Activated CD4-positive, alpha-beta T cell treated with anti-CD3 and anti-CD28 coated beads, Interleukin-2, amount 50 U/mL, for 4 hours (primary cell): ENCODE measurements at places on chromosomes 5 and 9.

DNA sequence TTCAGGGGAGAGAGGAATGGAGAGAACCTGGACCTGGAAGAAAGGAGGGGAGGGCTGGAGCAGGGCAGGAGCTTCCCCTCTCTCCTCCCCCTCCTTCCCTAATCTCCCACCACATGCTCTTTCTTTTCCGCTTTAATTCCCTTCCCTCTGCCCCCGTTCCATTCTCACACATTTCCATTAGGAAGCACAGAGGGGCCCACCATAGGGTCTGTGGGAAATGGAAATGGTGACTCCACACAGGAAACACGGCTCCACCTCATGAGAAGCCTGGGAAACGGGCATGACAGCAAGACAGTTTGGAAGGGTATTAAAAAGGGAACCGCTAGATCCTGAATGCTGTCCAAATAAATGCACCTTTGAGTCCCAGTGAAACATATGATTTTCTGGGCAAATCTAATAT is 64.9 kb upstream of the ENTREP1 start:
- DNase-seq, result no peak

- DNase-seq, result no peak
These were observed 183.3 kb downstream of the MED10 start for GRCh38 chr5:6194906-6195612.

DNA sequence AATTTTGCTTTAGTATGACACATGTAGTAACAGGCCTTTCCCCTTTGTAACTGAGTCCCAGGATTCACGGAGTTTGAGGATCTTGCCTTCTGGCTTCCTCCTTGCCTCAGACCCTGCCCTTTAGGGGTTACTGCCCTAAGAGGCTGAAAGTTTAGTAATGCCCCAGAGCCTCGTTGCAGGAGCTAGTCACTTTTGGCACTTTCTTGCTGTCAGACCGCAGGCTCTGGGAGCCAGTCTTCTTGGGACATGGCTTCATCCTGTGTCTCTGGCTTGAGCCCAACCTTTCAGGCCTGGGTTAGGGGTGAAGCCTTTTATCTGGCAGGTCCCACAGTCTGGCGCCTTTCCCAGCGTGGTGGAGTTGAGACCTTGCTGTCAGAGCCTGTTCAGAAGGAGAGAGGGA is 185.6 kb upstream of the DMRT1 start:
- DNase-seq, result no peak

DNA sequence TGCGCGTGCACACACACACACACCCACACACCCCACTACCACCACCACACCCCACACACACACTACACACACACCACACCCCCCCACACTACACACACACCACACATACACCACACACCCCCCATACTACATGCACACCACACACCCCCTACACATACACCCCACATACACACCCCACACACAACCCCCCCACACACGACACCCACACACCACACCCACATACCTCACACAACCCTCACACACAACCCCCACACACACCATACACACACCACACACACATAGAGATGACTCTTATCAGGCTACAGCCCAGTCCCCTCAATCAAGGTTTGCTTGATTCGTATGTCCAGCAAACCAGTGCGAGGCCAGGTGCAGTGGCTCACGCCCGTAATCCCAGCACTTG is 25.7 kb downstream of the SLC46A2 start:
- no peak for DNase-seq

- DNase-seq, result no peak
These were observed 1.6 kb downstream of the ACSL6 start for GRCh38 chr5:132009706-132010405.

DNA sequence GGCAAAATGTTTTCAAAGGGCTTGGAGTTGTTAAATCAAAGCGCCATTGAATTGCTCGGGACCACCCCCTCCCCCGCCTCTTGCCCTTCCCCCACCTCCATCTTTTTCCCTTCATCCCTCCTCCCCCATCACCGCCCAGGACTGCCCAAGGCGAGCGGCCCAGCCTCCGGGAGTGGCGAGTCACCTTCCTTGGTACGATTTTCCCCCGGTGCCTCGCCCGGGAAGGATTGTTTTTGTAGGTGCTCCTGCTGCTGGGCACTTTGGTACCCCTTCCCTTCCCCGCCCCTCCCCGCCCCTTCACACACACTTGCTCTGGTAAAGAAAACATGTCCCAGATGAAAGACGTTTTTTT is 61.2 kb downstream of the TMEM174 start:
- DNase-seq, result no peak

- DNase-seq, result no peak
These were observed 33.9 kb upstream of the TRIO start for GRCh38 chr5:14109041-14109747.

GRCh38 chr5:98921947-98922505 is 6.8 kb downstream of the CHD1 start:
- DNase-seq, result no peak

GRCh38 chr5:158718738-158719505 is 380.8 kb downstream of the EBF1 start:
- no peak for DNase-seq

DNA sequence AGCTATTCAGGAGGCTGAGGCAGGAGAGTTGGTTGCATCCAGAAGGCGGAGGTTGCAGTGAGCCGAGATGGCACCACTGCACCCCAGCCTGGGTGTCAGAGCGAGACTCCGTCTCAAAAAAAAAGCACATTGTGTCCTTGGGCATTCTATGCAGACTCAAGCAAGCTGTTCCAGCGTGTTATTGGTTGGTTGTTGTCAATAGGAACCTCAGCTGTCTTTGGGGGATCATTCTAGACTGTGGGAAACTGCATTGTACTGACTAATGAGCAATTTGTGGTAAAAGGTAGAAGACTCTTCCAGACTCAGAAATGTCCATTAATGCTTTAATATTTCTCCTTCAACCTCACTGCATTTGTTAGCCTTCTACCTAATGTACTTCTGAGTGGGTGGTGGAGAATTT is 379.5 kb upstream of the GRAMD2B start:
- no peak for DNase-seq

DNA sequence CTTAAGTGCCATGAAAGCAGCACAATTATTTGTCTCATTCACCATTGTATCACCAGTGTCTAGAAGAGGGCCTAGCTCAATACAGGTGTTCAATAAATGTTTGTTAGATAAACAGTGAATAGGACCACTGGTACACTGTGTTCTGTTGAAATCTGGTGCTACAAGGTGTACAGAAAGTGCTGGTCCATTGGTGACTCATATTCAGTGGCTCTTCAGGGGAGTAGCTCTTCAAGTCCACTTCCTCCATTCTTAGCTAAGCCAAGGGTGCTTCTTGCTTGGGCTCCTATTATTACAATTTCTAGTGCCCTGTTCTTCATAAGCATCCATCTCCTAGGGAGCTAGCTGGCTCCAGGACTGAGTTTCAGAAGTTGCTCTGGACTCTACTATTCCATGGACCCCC is 6.4 kb upstream of the FCHO2 start:
- DNase-seq, result no peak

GRCh38 chr5:96565582-96566265 is 96.5 kb upstream of the CAST start:
- DNase-seq, result no peak

GRCh38 chr9:136854113-136854841 is 2.1 kb downstream of the MAMDC4 start:
- DNase-seq, result no peak

GRCh38 chr9:33785914-33786313 is 9.4 kb upstream of the PRSS3 start:
- DNase-seq, result no peak

DNA sequence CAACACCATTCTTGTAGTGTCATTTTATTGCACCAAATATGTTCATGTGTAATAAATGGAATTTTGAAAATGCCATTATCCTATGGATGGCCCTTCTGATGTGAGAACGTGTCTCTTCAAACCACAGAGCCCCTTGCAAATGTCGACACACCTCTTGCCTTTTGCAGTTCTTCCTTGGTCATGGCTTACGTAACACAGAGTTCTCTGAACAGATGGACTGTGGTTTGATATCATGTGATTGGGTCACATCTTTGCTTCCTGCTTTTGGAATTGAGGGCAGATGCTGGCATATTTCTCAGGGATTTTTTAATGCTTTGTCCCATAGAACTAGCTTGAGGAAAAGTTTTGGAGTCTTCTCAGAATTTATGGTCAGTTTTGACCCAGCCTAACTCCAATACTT is 4.6 kb downstream of the TGFBR1 start:
- no peak for DNase-seq

DNA sequence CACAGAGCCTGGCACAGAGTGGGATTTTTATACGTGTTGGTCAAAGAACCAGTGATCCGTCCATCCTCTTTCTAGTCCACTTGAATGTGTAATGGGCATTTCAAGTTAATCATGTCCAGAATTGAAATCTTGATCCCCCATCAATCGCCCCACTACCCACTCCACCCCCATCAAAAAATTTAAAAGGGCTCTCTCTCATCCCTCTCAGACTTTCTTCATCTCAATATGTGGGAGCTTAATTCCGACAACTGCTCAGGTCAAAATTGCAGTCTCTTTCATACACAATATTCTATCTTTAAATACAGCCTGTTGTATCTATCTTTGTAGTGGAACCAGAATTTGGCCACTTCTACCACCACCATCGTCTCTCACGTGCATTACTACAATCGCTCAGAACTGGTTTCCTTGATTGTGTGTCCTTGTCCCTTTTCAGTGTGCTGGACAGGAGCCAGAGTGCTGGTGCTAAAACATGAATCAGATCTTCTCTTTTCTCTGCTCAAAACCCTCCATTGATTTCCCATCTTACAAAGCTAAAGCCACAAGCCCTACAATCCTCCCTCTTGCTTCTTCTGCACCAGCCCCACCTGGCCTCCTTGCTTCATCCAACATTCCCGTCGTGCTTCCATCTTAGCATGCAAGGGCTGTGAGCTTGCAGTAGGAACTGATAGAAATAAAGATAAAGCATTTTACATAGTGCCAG is 786 bp upstream of the KIF3A start:
- no peak for DNase-seq

DNA sequence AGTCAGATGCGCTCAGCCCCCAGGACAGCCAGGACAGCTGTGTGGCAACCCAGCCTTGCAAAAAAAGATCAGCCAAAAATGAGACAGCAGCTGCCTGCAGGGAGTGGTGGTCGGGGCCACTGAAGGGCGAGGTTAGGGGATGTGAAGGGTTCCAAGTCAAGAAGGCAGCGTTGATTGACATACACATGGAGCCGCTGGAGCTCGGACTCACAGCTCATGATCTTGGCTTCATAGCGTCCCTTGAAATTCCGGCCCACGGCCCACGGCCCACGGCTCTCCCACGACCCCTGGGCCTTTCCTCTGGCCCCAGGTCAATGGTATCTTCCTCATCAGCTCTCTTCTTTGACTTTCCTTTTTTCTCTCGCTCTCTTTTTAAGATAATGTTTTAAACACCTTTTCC is 390.0 kb upstream of the IRX4 start:
- no peak for DNase-seq

DNA sequence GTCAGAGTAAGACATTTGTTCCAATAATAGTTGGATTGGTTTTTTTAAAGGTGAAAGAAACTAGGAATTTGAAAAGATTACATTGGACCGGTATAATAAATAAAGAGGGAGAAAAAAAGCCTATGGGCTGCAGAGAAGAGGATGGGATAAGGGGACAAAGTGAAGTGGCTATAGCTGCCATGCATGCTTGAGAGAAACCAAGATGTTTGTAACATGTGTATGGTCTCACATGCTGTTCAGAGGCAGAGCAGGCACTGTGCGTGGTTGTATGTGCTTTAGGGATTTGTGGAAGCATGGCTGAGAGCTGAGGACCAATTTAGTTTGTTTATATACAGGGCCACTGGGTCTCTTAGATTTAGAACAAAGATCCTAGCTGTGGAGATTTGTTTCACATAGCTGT is 32.7 kb downstream of the LNPEP start:
- DNase-seq, result no peak

- DNase-seq, result no peak
These were observed 1.1 kb upstream of the ARSI start for GRCh38 chr5:150303660-150304386.

- no peak for DNase-seq
These were observed 93.4 kb downstream of the STRBP start for GRCh38 chr9:123174887-123175518.
